Central memory CD4-positive, alpha-beta T cell (primary cell): ENCODE measurements at places on chromosomes 6 and 20.

DNA sequence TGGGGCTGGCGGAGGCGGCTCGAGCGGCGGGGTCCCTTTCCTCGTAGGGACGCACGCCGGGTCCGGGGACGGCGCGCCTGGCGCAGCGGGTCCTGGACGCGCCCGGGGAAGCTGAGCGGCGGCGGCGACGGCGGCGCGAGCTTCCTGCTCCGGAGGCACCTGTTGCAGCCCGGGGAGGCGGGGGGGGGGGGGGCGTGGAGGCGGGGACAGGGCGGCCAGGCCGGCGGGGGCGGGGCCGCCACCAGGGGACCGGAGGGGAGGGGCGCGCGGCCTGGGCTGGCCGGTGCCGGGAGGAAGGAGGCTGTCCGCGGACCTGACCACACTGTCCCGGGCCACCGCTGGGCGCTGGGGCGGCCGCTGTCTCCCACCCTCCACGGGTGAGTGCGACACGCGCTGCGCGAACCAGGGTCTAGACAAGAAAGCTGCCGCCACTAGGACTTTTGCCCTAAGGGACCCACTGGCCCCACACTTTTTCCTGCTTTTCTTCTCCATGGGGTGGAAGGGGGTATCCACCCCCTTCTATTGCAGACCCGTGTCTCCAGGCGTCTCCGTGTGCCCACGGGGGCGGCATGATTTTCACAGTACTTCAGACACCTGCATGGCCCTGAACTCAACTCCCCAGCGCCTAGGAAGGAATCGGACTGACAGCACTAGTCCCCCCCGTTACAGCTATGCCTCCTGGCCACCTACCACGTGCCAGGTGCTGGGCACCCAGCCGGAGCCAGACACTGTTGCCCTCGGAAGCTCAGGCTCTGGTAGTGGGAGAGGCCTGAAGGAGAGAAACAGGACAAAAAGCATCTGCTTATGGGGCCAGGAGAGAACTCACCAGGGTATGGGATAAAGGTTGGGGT is at the start of gene NFATC2:
Gene NFATC2, minus strand, starts transcription at position 149 of the 851 bp plus-strand sequence. CDS start 220 bp downstream, outside the sequence.
- DNase-seq, result peak; percentile 57

DNA sequence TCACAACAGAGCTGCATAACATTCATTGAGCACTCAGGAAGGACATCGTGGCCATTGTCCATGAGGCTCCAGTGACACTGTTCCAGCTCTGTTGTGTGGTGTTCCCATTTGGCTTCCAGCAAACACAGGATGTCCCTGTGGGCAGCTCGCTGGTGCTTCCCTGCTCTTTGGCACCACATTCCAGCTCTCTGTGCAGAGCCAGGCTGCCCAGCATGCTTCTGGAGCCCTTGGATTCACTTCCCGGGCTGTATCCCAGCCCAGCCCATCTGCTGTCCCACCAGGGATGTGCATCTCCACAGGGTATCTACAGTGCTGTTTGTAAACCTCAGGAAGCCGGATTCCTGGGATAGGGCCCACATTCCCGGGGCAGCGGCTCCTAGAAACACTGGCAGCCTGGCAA is 57.2 kb downstream of the CTCFL start:
- no peak for DNase-seq

- DNase-seq, result no peak
Observed at GRCh38 chr20:10868299-10868698, 194.5 kb upstream of the JAG1 start.

DNA sequence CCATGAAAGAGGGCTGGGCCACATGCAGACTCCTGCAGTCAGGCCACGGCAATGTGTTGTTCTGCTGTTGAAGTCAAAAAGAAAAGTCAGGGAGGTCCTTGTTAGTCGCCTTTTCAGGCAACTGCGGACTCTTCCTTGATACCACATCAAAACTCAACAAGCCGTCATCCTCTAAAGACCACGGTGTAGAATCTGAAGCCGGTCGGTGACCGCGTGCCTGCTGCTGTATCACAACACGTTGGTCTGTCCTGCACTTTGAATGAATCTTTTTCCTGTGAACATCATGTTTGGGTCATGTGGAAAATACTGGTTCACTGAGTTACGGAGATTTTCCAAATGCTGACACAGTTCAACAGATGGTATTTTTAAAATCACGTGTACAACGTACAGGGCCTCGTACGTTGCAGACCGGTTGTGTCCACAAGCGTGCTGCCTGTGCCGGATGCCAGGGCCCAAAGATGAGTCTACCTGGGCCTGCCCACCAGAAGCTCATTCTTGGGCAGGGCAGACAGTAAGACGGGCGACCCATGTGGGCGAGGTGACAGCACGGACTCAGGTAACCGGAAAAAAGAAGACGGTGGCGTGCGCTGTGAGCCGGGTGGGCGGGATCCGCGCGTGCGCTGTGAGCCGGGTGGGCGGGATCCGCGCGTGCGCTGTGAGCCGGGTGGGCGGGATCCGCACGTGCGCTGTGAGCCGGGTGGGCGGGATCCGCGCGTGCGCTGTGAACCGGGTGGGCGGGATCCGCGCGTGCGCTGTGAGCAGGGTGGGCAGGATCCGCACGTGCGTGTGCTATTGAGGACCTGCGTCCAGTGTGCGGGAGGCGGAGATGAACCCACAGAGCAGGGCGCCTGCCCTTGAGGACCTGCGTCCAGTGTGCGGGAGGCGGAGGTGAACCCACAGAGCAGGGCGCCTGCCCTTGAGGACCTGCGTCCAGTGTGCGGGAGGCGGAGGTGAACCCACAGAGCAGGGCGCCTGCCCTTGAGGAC is 114.5 kb downstream of the FAM120B start:
- no peak for DNase-seq

DNA sequence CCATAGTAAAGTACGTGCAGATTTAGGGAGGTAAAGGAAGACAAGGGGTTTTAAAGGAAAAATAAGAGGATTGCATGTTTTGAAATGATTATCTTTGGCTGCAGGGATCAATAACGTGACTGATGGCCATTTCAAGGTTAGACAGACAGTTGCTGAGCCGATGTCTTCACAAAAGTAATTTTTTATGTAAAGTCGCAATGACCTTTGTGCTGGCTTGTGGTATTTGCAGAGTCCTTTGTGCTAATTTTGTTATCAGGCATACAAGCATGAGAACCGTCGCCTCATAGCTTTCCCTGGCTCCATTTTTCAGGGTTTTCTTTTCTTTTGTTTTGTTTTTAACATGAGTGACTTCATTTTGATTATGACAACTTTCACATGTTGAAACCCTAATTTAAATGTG is 605.7 kb upstream of the GJE1 start:
- no peak for DNase-seq

- DNase-seq, result no peak
Observed at GRCh38 chr20:58213121-58213520, 15.3 kb downstream of the ANKRD60 start.

DNA sequence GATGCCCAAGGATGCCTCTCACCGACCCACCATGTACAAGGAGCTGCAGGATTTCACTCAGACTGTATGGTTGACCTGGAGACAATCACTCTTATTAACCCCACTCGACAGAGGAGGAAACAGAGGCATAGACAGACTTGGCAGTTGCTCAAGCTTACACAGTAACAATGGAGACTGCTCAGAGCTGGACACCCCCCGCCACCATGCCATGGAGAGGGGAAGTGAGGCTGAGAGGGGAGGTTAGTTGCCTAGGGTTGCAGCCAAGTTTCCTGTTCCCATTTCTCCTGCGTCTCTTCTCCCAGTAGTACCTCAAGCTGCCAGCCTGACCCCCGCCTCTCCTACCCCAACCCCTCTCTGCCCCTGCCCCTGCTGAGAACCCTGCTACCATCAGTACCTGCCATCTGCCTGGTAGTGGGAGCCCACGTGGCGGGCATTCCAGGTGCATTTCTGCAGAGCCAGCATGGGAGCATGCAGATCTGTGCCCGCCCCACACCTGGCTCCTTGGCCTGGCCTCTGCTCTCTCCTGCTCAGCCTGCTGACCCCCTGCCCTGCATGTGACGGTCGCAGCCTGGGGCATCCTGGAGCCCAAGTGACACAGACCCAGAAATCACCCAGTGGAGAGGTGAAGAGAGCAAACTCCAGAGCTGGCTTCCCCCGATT is 157.7 kb downstream of the PREX1 start:
- no peak for DNase-seq

DNA sequence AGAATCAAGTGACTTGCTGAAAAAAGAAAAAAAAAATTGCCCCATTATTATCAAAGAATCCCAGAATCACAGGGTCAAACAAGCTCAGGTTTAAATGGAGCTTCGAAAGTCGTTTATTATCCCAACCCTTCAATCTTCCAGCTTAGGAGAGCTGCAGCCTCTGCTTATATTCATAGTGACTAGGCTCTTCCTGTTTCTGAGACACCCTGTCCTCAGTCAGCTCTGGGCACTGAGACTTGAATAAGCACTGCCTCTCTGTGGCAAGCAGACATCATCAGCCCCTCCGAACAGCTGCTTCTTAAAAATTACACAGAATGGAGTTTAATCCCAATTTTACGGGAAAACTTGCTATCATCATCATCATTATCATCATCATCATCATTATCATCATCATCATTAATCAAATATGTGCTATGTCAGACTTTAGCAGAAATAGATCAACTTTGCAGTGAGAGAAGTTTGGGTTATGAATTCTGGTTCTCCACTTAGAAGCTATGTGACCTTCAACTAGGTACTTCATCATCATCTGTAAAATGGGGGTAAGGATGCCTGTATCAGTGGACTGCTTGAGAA is 614.0 kb upstream of the SYNCRIP start:
- DNase-seq, result no peak

DNA sequence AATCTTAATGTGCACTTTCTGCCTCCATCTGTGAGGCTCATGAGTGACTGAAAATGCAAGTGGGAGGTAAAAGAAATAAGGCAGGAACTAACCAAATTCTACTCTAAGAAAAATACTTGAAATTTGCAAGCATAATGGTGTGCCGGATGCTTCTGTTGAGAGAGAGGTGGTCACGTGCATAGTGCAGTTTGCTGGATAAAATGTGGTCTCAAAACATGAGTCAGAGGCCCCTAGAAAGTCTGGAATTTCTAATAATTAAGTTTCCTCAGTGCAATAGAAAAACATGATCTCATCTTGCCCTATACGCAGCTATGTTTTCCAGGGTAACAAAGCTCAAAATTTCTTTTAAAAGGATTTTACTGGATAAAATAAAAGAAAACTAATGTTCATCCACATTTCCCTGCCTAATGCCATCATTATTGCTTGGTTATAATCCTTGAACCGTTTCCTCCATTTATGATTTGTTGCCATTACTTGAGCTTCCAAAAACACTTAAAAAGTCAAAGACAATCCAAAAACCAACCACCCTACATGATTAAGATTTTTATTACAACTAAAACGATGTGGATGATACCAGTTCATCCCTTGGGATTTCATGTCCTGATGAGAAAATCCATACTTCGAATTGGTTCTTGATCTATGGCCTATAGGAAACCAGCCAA is 351.7 kb upstream of the ARID1B start:
- no peak for DNase-seq

- DNase-seq, result no peak
Observed at GRCh38 chr6:47061309-47062300, 19.5 kb upstream of the ADGRF1 start.

GRCh38 chr20:23773579-23773978 is 22.8 kb upstream of the CST1 start:
- DNase-seq, result no peak

DNA sequence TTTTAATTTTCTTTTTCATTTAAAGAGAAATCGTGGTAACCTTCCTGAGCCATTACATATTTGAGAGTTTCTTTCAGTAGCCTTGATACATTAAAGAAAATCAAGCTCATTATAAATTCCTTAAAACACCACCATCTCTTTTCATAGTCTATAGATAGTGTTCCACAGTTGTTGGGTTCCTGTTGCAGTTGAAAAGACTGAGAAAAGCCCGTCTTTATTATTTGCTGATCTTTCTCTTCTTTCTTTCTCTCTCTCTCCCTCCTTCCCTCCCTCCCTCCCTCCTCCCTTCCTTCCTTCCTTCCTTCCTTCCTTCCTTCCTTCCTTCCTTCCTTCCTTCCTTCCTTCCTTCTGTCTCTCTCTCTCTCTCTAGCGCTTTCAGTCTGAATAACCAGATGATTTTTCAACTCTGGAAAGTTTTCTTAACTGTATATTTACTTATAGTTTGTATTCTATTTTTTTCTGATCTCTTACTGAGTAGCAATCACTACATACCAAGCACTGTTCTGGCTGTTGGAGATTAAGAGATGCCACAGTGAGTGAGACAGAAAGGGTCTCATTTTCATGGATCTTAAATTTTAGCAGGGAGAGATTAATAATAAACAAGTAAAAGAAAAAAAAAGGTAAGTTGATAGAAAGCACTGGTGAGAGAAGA is 157.5 kb downstream of the TINAG start:
- no peak for DNase-seq

GRCh38 chr6:3939964-3940363 is 90.8 kb downstream of the FAM50B start:
- no peak for DNase-seq
